Panc1 (cell line): ENCODE measurements at places on chromosomes 11 and 22.
A peak's percentile ranks its signal among the peaks of the same experiment; 100 is the strongest.

DNA sequence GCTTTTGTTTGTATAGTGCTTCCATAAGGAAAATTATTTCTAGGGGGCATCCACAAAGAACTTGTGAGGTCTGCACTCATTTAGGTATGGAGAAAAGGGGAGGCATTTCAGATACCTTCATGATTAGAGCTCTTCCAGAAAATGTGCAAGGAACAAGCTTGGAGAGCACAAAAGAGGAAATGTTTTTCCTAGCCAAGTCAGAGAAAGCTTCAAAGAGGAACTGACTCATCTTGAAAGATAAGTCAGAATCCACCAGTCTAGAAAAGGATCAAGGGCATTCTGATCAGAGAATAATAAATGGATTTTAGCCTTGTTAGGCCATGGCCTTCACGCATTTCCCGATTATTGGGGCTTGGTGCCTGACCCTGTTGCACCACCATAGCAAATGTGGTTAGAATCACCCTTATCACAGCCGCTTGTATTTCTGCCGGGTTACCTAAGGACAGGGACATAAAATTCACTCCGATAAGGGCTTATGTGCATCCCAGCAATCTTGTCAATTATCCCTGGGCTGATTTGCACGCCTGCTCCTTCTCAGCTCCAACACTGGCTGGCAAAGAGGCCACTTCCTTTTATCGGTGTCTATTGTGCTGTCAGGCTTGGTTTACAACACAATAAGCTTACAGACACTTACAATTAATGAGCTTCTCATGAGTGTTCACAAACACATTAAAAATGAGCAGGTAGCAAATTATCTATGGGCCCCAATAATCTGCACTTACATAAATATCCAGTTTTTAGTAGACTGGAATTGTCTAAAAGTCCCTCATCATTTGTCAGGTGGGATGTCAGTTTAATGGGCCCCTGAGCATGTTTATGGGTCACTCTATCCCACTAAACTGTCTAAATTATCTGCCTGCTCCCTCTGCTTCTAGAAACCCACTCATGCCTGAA is 613.5 kb downstream of the SOX6 start:
- DNase-seq = no peak

- no peak for DNase-seq
These were observed 1.5 kb downstream of the GLB1L2 start for GRCh38 chr11:134333312-134333711.

DNA sequence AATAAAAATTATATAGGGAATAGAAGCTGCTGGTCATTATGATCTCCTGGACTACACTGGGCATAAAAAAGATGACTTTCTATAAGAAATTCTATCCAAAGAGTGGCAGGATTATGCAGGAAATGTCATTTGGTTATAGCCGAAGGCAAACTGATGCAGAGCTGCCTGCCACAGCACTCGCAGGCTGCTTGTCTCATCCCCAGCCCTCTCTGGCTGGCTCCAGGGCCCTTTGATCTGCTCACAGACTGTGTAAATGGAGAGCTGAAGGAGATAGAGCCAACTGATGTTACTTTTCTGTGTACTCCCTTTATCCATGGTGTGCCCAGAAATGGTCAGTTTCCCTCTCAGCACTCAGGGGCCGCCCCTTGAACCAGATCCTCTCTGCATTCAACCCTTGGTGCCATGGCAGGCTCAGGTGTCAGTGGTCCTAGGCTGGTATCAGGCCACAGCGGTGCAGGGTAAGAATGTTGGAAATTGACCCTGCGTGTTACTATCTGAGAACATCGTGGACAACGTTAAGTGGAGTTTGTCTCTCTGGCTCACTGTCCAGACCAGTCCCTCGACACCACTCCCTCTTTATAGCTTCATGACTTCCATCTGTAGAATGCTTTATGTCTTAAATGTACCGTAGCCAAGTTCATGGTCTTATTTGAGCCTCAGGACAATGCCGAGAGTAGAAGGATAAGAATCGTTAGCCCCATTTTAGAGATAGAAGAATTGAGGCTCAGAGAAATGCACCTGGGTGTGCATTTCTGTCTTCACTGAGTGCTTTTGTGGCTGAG is 27.8 kb downstream of the TEAD1 start:
- DNase-seq = no peak

- DNase-seq = peak; percentile 99
These were observed at the start of gene EIF4G2 for GRCh38 chr11:10808553-10809372. Gene EIF4G2, minus strand, starts transcription at chr11:10808926.

DNA sequence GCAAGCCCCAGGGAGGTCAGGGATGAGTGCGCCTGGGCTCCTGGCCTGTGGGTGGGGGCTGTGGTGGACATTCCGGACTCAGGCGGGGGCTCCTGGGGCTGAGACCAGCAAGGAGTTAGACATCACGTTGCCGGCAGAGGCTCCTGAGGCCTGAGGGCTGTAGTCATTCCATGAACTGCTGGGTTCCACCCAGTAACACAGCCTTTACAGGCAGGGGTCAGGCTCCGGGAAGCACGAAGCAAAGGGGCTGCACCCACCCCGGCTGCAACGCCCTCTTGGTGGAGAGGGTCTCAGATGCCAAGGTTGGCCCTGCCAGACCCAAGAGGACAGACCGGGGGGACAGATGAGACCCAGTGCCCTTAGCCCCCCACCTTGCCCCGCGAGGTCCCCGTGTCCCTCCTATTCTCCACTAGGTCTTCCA is 9.0 kb downstream of the TNNT3 start:
- DNase-seq = no peak

DNA sequence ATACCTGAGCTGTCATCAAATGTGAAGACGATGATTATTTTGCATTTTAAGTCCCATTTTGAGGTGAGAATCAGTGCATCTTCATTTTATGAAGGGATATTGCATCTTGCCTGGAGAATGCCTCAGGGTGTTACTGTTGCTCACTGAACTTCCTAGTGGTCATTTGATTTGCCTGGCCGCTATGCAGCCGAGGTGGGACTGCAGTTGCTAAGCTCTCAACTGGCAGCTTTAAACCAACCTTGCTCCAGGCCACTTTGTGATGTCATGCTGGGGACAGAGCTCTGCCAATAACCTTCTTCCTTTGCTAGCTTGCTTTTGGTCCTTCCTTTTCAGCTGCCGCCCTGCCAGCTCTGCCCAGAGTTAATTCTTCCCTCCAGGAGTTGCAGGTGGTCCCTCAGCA is 409.4 kb upstream of the B3GAT1 start:
- no peak for DNase-seq

GRCh38 chr11:69518081-69518950 is 36.9 kb downstream of the LINC01488 start:
- no peak for DNase-seq

DNA sequence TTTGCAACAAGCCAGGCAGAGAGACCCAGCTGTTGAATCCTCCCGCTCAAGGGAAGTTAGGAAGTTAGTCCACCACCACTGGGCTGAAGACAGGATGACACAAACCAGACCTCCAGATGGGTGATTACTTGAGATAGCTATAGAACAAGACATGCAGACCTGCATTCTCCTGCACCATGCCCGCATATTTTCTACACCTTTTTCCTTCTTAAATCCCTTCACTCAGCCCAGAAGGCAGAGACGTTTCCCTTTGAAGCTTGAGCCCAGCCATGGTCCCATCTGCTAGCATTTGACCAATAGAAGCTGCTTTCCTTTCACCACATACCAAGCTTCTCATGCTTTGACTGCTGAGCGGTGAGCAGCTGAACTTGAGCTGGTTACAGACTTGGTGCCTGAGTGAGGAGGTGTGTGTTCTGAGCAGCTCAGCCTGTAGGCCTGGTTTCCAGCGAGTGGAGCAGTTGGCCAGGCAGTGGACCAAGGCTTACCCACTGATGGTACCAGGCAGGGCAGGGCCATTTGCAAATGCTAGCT is 29.2 kb upstream of the CBX6 start:
- DNase-seq = no peak

DNA sequence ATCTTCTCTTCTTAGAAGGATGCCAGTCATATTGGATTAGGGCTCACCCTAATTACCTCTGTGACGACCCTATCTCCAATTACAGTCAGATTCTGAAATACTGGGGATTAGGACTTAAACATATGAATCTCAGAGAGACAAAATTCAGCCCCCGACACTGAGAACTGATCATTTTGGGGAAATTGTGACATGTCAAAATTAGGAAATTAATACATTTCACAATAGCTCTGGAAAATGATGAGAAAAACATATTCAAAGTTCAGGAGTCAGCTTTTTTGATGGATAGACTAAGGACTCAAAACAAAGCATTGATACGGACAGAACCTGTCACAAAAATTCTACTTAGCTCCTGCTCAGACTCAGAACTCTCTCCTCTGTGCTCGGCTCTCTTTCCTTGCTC is 40.8 kb downstream of the COMMD9 start:
- no peak for DNase-seq

- DNase-seq = no peak
These were observed 787.0 kb downstream of the OPCML start for GRCh38 chr11:132745306-132745705.

DNA sequence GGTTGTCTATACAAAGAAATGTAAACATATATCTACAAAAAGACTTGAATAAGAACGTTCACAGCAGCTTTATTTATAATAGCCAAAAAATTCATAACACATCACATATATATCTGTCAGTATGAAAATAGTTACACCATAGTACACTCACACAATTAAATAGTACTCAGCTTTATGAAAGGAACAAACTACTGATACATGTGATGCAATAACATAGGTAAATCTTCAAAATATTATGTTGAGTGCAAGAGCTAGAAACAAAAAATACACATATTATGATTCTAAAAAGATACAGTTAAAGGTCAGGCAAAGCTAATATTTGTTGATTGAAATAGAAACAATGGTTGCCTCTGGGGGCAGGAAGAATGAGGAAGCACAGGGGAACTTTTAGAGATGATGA is 6.6 kb downstream of the MRGPRX2 start:
- DNase-seq = no peak

GRCh38 chr11:88183233-88183632 is 8.0 kb upstream of the RAB38 start:
- no peak for DNase-seq

DNA sequence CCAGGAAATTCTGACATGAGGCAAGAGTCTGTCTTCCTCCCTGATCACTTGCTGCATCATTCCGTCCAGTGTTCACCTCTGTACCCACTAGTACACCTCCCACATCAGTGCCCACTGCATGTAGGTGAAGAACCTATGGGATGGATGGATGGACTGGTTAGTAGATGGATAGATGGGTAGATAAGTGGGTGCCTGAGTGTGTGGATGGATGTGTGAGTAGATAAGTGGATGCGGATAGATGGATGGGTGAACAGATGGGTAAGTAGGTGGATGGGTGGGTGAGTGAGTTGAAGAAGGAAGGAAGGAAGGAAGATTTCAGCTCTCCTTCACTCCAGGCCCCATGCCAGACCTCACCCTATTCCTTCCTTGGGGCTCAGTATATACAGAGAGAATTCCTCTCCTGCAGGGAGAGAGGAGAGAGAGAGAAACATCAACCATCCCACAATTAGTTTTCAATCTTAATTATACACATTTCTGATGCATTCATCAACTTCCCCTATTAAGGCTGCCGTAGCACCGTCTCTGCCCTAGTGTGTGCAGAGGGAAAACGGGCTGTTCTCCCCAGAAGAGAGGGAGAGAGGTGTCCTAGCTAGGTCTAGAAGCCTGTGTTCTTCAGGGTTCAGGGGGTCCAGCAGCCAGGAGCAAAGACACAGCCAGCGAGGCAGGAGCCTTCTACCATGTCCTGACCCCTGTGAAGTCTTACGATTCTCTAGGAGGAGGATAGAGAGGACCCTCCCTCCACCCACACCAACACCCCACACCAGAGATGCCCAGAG is 125.3 kb downstream of the BUD13 start:
- DNase-seq = no peak

DNA sequence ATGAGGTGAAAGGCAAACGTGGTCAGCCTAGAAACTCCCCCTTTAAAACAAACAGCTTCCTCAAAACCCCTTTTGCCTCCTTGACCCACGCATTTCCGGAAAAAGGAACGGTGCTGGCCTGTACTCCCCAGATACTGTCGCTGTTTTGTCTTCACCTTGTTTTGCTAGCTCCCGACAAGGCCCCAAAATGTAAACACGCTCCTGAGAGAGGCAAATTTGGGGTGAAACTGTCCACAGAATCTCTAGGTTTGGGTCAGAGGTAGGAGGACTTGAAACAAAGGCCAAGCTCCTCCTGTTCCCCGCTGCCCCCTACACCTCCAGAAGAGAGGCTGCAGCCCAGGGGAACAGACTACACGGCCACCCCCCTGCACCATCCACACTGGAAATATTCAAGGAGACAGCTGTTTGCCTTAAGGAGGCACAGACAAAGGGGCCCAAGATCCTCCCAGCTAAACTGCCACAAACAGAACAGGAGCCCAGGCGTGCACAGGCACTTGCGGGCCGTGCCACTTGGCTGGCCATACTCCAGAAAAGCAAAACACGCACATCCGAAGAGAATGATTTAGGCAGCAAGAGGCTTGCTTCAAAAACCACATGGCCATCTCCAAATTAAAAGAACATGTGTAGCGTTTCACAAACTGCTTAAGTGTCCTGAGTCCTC is 160.5 kb upstream of the GRK3 start:
- DNase-seq = no peak

DNA sequence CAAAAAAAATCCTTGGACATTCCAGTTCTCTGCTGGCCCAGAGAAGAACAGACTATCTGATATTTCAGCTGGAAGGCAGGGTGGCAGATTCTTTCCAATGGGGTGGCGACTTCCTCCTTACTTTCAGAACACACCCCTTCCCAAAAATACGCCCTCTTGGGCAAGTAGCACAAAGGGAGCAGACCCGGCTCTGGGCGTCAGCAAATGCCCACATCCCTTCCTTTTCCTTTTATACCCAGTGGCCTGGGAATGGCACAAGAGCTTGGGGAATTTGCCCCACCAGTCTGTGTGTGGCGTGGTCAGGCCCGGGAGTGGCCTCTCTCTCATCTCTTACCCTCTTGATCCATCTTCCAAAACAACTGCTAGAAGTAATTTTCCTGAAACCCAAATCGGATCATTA is 33.0 kb upstream of the NUP160 start:
- DNase-seq = no peak

GRCh38 chr11:613369-613968 is 2.3 kb downstream of the IRF7 start:
- DNase-seq = no peak

DNA sequence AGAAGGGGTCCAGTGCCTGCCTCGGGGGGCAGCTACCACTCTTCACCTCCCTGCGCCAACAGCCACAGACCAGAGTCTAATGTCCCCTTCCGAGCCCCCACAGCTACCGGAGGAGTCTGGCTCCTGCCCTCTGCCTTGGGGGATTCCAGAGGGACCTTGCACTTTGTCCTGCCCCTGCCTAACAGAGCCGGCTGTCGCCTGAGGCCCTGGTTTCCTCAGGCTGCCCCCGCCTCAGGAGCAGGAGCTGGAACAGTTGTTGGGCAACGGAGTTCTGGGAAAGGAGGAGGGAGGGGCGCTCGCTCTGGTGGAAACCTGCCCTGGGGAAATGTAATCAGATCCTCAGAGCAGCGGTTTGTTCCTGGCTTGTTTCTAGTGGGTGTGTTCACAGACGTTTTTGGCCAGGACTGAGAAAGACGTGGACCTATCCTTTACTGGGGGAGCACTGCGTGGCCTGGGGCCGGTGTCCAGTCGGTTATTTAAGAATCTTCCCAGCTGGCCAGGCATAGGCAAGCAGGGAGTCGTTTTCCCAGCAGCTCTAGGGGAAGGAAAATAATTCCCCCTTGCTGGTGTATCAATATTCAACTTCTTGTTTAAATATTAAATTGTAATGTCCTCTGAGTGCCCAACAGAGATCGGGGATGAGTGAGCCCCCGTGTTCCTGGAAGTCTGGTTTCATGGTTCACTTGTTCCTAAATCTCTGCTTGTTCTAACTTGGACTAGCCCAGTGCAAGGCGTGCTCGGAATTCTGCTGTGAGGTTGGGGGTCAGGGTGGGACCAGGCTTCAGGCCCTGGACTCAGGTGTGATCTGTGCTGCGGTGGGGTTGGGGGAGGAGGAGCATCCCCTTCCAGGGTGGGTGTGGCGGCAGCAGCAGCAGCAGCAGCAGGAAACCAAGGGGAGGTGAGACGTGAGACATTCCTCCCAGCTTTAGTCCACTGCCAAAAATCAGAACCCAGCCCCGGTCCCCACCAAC is 32.1 kb downstream of the A4GALT start:
- DNase-seq = no peak
